ENCODE measurements at places on chromosomes 7 and 10.

DNA sequence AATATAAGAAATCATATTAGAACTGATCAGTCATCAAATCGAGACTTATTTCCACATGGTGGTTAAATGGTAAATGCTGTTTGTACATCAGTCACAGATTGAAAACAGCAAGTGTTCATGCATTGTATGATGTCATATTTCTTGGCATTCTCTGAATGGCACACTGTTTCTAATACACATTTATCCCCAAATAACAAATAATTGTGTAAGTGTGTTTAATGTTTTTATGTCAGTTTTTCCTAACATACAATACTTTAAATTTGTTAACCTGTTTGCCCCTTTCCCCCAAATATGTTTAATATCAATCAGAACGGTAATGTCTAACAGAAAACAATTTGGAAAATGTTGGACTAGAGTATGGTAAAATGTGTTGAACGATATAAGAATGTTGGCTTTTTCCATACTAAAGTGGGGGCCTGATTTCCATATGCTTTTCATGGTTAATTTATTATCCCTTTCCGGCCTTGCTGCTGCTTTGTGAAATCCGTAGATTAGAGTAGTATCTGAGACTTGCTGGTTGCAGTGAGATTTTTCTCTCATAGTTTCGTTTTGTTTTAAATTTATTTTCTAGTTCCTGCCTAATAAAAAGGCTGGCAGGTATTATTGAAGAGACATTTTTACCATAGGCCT, 23.7 kb downstream of the RAB18 start:
- no peak for DNase-seq

- no peak for DNase-seq
Measured at GRCh38 chr7:70660154-70660818, 471.7 kb upstream of the GALNT17 start.

DNA sequence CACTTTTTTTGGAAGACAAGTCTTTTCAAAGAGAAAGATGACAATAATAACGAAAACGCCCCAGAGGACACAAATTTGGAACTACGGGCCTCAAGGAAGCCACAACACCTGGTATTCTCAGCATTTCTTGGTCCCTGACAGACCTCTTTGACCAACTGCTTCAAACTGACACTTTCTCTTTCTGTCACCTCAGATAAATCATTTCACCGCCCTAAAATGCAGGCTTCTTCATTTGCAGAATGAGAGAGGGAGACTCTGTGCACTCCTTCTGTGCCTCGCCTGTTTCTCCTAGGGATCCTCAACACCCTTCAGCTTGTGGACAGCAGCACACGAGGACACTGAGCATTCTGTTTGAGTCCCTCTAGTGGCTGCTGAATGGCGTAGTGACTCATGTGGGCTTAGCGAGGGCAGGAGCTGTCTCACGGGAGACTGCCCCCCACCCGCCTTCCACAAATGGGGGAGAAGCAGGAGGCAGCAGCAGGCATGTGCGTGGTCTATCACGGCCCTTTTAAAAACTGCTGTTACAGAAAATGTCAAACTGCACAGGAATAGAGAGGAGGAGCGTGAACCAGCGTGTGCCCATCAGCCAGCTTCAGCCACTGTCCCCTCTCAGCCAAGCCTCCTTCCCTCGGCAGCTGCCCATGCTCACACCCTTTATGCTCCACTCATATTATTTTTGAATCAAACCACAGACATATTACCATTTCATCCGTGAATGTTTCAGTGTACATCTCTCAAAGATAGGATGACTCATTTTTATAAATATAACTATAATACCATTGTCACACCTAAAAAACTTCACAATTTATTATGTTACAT, 41.4 kb downstream of the GSDME start:
- DNase-seq: no peak

DNA sequence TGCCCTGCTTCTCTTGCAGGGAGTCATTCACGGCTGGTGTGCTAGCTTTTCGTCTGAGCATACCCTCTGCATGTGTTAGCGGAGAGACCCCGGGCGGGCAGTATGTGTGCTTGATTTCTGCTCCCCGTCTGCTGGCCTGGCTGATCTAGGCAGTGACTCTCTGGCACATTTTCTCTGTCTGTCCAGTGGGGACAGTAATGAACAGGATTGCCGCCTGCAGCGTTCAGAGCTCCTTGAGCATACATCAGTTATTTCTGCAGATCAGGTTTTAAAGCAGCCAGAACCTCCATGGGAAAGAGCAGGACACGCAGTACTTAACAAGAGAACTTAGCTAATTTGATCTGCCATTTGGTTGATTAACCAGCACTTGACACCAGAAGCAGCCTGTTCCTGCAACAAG, 242.5 kb downstream of the CELF2 start:
- DNase-seq: no peak

- DNase-seq: no peak
Measured at GRCh38 chr7:95553939-95554338, 42.4 kb downstream of the PDK4 start.

- no peak for DNase-seq
Measured at GRCh38 chr7:28016297-28016696, 164.3 kb downstream of the JAZF1 start.

DNA sequence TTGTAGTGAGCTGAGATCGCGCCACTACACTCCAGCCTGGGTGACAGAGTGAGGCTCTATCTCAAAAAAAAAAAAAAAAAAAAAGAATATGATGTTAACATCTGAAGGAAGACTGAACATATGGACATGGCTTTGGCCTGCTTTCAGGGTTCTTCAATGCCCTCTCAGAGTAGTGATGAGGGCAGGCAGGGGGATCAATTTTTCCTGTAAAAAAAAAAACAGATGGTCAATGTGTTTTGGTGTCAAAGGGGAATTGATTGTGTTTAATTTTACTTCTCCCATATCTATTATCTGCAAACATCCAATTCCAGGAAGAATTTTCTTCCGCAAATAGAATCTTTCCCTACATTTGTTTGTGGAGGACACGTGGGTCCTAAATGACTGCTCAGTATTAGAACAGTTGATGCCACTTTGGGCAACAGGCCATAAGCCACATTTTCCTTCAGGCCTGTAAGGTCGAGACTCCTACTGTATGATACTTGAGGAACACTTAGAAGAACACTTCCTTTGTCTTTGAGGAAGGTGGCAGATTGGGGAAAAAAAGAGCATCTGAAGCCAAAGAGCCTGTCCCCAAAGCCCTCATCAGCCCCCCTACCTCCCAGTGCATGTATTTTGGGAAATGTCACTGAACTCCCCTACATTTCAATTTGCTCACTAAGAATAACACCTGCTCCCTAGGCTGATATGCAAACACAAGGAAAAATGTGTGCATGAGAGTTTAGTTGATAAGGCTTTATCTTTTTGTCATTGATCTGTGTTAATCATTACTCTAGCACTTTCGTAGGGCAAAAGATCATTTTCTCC, 28.3 kb downstream of the MGAM2 start:
- DNase-seq: no peak

- no peak for DNase-seq
Measured at GRCh38 chr7:157017149-157017548, 6.7 kb upstream of the MNX1 start.

GRCh38 chr10:93083743-93084539, 10.2 kb downstream of the CYP26A1 start:
- DNase-seq: no peak
